ENCODE measurements at places on chromosomes 11 and 22.
A peak's percentile ranks its signal among the peaks of the same experiment; 100 is the strongest.

DNA sequence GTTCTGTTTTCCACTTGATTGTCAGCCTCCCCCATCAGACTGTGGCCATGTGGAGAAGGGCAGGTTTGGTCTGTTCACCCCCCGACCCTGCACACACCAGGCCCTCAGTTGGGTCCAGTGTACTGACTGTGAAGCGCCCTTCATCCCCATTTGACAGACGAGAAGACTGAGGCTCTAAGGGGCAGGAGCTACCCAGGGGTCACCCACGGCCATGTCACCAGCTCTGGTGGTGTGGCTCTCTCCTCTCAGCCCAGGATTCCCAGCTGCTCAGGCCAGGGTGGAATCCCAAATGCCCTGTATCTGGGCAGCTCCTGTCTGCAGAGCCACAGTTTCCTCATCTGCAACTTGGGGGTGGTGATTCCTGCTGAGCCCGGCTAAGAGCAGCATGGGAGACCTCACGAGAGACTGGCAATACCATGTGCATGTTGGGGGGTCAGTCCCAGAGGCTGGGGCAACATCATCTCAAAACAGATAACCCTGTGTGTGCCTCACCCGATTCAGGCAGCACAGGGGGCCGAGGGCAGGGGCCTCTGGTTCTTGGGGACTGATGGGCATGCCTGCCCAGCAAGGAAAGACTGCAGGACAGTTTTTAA, 46.6 kb downstream of the MN1 start:
- DNase-seq: no peak

DNA sequence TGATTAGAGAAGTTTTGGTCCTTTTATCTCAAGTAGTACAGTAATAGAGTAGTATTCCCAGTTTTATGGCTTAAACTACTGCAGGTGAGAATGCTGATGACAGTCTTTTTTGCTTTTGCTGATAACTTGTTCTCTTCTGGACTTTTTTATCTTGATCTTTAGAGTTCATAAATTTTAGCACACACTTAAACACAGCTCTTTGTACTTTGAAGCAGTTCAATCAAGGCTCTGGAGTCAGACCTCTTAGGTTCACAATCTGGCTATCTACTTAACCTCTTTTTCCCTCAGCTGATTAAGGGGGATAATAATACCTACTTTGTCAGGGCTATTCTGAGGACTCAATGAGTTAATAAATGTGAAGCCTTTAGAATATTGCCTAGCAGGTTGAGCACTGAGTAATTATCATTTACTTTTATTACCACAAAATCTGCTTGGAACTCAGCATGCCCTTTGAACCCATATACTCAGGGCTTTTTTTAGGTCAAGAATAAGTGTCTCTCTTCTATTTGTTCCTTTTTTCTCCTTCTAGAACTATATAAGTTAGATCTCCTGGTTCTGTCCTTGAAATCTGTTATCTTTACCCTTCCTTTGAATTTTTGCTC, 51.9 kb downstream of the CSTF3 start:
- DNase-seq: no peak

DNA sequence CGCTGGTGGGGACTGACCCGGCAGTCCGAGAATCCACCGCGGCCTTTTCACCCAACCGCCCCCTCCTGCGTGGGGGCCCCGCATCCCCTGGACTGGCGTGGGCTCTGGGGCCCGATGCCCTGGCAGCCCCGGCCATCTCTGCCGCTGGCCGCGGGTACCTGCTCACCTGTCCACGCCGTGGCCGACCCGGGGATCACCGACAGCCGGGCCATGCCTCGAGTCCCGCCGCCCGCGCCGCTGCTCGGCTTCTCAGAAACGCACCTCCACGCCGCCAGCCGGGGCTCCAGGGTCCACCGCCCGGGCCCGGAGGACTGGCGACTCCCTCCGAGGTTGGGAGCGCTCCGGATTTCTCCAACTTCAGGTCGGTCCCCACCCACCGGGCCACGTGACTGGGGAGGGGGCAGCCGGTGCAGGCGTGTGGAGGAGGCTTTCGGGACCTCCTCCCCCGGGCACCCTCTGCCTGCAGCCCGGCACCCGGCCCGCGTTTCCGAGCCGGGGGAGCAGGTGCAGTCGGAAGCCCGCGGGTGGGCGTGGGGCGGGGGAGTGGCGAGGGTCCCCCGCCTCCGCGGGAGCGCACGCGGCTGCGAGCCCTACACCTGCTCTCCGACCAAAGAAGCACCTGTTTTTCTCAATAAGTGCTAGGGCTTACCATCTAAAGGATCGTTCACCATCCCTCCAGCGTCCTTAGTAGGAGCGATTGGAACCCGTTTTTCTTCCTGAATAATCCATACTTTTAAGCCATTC, 554 bp upstream of the NRIP3 start:
- DNase-seq: no peak

GRCh38 chr22:27651486-27651885, 150.1 kb downstream of the MN1 start:
- DNase-seq: no peak

DNA sequence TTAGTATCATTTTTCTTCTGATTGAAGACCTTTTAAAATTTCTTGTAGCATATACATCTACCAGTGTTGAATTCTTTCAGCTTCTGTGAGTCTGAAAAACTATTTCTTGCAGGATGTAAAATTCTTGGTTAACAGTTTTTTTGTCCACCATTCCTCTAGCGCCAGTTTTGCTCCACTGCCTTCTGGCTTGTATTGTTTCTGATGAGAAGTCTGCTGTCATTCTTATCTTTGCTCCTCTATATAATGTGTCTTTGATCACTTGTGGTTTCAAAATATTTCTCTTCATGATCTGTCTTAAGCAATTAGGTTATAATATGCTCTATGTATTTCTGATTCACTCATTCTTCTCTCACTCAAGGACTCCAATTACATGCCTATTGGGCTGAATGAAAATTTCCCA, 152.3 kb downstream of the INSC start:
- no peak for DNase-seq

DNA sequence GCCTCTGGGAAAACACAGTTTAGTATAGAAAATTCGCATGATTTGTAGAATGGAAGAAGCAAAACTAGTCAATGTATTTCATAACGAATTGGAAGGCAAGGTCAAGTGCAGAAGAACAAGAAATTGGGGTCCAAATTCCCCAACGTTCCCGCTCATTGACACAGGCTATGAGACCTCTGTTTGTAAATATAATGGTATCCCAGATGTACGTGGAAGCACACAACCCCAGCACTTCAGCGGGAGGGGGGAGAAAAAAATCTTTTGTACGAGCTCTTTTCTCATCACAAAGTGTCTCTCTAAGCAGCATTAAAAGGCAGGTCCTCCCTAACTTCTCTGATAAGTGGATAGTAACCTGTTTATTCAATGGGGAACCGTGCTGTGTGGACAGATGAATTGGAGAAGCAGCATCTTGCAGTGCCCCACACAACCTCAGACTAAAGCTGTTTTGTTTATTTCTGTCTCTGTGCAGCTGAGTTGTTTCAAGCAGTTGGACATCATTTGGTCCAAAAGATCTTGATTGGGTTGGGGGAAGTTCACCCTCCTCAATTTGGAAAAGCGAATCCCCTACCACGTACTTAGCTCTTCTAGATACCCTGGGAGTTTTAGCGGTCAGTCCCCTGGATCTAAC, 1.1 kb upstream of the GAB2 start:
- DNase-seq: no peak

- no peak for DNase-seq
Observed at GRCh38 chr11:34417202-34417601, 21.5 kb upstream of the CAT start.

DNA sequence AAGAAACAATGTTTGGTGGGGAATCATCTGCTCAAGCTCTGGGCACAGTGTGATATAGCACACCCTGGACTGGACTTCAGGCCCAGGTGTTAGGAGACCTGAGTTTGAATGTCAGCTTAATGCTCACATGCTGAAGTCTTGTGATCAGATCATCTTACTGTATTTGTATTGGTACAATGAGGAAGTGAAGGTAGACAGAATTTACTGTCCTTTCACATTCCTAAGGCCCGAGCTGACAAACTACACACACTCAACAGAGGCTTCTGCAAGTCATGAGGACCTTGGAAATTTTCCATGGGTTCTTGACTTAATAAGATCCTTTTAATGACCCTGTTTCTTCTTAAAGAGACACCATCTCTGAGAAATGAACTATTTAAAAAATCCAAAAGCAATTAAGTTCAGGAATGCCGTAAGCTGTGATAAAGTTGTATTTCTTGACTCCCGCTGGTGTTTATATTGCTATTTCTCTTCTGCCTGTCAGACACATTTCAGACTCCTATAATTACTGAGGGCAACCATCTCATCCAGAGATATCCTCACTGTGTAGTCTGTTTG, 802.0 kb downstream of the DLG2 start:
- no peak for DNase-seq

GRCh38 chr11:104668797-104669463, 229.3 kb downstream of the CASP12 start:
- DNase-seq: peak; percentile 6

DNA sequence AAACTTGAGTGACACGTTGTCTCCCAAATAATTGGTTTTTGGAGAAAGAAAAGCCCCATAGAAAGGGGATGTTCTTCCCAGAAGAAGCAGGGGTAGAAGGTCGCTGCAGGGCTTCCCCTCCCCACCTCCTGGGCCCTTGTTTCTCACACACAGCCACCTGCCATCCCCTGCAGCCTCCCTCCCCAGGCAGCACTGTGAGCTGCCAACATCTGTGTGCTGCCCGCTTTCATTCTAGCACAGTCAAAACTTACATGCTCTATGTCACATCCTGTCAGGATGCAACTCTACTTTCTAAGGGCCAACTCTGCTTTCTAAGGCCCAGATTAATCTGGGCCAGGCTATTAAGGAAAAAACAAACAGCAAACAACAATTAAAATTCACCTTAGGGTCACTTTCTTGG, 309.4 kb upstream of the ZC3H12C start:
- DNase-seq: no peak

GRCh38 chr11:32032478-32032877, 58.4 kb upstream of the RCN1 start:
- DNase-seq: no peak
